ENCODE measurements at places on chromosomes 4 and X. TPM values are rescaled to one million over a fixed set of nuclear protein-coding genes. Genes with fewer than 3 reads are reported as not detected.

GRCh38 chr4:185179488-185179887, 24.3 kb downstream of the CFAP97 start:
- no peak for DNase-seq

DNA sequence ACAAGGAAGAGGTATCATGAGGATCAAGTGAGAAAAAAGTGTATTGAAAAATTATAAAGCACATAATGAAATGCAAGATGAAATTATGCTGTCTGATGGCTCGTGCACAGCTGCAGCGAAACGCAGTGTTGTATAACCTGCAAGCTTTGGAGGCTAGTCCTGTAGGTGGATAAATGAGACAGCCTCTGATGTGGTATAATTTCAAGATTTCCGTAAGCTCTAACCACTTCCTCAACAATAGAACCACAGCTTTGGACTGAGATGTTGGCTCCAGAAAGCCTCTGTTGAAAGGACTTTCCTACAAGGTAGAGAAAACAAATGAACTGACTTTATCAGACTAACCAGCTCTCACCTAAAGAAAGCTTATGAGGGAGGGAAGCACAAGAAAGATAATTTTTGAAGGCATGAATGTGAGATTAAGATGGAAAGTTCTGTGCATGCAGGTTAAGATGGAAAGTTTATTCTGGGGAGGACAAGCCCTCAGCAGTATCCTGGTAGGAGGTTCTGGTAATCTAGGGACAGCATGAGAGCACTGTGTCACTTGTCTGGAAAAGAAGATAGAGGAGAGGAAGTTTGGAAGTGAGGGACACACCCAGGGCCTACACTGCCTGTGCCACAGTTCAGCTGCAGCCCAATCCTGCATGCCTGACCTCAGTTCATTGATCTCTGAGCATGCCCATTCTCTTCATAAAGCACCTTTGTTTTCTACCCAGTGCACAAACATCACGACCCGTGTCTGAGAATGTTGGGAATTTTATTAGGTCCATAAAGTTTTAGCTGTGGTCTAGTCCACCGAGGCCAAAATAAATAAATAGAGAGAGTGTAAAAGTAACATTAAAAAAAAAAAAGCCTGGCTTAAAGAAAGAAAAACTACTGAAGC, 161.5 kb upstream of the SFRP2 start:
- peak; percentile 43 for DNase-seq

- DNase-seq = no peak
Measured at GRCh38 chr4:121299367-121299766, 81.5 kb downstream of the QRFPR start.

GRCh38 chrX:110420771-110421499, 62.3 kb downstream of the RTL9 start:
- no peak for DNase-seq

DNA sequence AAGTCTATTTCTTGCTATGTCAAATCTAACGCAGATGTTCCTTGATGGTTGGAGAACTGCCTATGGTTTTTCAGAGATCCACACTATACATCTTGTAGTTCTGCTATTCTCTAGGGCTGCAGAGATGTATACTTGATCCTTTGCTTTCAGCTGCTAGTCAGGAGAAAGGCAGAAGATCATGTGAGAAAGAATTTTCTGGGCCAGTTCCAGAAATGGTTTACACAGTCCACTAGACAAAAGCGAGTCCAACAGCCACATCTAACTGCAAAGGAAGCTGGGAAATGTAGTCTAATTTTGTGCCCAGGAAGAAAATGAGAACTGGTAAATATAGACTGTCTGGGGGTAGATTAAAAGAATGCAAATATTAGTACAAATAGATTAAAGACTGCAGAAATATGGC, 394.3 kb upstream of the SLIT2 start:
- DNase-seq = peak; percentile 10

DNA sequence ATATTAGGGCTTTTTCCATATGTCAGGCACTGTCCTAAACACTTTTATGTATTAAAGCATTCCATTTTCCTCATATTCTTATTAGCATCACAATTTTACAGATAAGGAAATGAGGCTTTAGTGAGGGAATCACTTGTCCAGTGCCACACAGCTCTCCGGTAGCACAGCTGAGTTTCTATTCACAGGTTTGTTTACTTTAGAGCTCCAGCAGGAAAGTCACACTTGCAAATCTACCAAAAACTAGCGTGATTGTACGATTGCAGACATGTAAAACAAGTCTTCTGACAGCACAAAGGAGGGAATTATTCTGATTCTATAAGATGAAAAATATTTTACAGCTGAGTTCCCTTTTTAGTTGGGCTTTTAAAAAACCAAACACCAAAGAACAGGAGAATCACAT, 472.1 kb downstream of the TMA16 start:
- no peak for DNase-seq

DNA sequence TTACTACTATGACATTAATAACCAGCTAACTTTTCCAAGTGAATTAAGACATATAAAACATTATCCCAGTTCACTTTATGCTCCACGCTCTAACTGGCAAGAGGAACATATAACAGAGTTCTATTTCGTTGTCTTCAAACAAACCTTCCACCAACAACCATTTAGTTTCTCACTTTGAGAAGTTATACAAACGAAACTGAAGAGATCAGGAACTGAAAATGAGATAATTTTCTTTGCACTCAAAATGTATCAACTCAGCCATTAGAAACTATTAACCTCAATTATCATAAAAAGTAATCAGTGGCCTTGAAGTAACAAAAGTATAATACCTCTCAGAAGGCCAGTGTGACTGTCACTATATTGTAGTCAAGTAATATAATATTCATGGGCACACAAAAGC, 70.1 kb downstream of the CHM start:
- no peak for DNase-seq

- DNase-seq = no peak
Measured at GRCh38 chr4:159096434-159096833, 6.4 kb upstream of the RAPGEF2 start.

DNA sequence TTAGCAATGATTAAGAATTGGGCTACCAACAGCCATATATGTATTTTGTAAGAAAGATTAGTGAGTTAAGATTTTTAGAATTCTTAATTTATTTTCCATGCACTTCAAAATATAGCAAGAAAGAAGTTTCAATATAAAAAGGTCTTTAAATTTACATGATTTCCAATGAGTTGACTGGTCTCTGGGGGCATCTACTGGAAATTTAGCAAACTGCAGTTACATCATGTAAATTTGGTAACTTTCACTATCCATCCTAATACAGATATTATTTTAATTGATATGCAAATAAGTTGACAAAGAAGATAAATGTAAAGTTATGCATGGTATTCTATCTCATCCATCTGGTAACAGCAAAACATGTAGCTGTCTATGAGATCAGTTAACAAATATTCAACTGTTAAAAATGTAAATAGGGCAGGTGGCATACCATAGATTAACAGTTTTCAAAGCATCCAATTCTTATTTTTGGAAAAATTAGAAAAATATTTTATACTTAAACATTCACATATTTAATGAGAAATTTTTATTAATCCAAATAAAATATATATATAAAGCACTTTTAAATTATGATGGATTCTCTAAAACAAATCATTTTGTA, 29.1 kb downstream of the TTC29 start:
- peak; percentile 39 for DNase-seq

DNA sequence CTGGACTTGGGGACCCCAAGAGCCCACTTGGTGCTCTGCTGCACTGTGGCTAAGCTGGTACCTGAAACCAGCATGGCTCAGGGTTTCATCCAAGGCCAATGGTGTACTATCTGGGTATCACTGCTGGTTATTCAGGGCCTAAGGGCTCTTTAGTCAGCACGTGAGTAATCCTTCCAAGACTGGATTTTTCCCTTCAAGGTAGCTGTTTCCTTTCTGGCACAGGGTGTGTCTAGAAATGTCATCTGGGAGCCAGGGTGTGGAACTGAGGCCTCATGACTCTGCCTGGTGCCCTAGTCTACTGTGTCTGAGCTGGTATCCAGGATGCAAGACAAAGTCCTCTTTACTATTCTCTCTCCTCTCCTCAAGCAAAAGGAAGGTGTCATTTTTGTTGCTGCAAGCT, 99.0 kb upstream of the QRFPR start:
- DNase-seq = no peak

DNA sequence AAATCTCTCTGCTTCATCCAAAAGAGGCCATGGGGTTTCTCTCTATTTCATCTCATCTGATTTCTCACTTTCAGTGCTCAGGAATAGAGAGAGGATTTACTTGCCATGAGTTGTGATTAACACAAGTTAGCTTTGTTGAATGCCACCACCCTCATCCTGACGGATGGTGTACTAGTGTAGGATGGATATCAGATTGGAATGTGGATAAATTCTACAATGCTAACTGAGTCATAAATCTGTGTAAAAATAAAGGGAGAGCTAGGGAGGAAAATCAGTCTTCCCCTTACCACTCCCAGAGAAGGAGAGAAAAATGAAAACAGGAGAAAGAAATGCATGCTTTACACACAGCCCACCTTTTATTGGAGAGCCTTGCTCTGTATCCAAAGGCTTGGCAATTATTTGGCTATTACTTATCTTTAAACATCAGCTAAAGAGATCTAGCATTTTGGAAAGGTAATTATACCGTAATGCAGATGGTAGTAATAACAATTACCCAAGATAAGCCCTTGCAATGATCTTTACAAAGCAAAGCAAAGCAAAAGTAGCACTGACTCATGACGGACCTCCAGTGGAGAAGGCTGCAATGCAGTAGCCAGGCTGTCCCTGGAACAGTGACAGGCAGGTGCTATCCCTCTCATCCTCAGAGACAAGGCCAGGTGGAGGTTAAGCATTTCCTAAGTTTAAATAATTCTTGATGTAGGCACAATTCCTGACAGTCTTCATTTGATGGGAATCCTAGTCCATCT, 306.3 kb upstream of the PPARGC1A start:
- peak; percentile 5 for DNase-seq

CTAG2 gene
- not detected for polyA plus RNA-seq

PIR gene
- 5.6 TPM for polyA plus RNA-seq

CT83 gene
- not detected for polyA plus RNA-seq

HERC5 gene
- 6.0 TPM for polyA plus RNA-seq

PRKX gene
- polyA plus RNA-seq = 19.4 TPM

TMEM150C gene
- 34.5 TPM for polyA plus RNA-seq

MAGIX gene
- polyA plus RNA-seq = 4.3 TPM

HMGN5 gene
- polyA plus RNA-seq = 52.8 TPM

Data from left kidney (tissue), 8 donors.